ENCODE measurements at places on chromosomes 16 and 17.

DNA sequence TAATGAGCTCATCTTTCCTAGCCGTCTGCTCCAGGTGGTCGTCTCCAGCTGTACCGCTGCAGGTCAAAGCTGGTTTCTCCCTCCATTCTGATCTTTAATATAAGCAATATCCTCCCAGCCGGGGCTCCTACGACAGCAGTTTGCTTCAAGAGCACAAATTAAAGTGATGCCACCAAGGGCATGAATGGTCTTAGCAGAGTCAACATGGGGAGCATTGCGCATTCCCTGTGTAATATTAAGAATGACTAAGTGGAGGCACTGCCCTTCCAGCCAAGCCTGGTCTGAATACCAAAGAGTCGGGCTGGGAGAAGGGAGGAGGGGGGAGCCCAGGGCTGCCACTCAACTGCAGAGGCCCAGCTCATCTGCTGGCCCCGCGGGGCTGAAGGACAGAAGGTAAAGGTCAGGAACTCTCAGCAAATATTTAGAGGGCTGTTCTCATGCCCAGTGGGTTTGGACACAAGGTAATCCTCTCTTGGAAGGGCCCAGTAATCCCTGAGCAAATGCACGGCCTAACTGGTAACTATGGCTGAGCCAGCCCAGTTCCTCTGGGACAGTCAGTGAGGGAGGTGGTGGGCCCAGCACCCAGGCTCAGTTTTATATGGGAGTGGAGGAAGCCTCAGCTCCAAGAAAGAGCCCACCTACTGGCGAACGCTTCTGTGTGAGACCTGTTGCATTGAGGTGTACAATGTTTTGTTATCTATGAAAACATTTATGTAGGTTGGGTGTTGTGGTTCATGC, 121.2 kb downstream of the IRX3 start:
- no peak for DNase-seq

- DNase-seq, result no peak
These were observed 72.0 kb downstream of the MSI2 start for GRCh38 chr17:57328109-57328882.

GRCh38 chr16:24526701-24527495, 12.5 kb upstream of the RBBP6 start:
- DNase-seq, result no peak

DNA sequence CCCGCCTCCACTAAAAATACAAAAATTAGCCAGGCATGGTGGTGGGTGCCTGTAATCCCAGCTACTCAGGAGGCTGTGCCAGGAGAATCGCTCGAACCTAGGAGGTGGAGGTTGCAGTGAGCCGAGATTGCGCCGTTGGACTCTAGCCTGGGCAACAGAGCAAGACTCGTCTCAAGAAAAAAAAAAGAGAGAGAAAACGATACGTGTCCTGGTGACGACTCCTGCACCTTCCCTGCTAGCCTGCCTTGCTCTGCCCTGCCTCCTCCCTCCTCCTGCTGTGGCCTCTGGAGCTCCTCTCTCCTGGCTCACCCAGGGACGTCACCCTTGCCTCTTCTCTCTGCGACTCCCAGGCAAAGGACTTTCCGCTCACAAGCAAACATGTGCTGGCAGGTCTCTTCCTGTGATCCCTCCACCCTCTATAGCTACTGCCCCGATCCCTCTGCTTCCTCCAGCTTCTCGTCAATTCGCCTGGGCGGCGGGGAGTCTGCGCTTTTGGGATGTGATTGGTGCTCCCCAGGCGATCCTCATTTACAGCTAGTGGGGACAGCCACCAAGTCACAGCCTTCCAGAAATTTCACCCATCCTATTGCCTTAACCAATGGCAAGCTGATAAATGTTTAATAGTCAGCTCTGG, 25.5 kb upstream of the CBX4 start:
- DNase-seq, result no peak

GRCh38 chr17:65518256-65518655, 43.2 kb downstream of the AXIN2 start:
- no peak for DNase-seq

- no peak for DNase-seq
These were observed 32.0 kb downstream of the SLC6A2 start for GRCh38 chr16:55687802-55688201.

DNA sequence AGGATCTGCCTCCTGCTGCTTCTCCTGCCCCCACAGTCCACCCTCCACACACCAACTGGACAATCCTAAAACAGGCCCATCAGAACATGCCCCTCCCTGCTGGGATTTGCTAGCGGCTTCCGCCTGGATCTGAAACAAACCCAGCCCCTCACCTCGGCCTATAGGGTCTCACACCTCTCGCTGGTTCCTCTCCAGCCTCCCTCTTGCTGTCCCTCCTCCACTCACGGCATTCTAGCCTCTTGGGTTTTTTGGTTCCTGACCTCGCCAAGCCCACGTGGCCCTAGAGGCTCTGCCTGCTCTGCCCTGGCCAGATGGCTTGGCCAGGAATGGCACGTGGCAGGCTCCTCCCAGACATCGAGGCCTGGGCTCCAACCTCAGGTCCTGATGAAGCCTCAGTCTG, 15.7 kb upstream of the MTSS2 start:
- no peak for DNase-seq

GRCh38 chr17:81932333-81932983, 4.6 kb downstream of the PYCR1 start:
- no peak for DNase-seq

DNA sequence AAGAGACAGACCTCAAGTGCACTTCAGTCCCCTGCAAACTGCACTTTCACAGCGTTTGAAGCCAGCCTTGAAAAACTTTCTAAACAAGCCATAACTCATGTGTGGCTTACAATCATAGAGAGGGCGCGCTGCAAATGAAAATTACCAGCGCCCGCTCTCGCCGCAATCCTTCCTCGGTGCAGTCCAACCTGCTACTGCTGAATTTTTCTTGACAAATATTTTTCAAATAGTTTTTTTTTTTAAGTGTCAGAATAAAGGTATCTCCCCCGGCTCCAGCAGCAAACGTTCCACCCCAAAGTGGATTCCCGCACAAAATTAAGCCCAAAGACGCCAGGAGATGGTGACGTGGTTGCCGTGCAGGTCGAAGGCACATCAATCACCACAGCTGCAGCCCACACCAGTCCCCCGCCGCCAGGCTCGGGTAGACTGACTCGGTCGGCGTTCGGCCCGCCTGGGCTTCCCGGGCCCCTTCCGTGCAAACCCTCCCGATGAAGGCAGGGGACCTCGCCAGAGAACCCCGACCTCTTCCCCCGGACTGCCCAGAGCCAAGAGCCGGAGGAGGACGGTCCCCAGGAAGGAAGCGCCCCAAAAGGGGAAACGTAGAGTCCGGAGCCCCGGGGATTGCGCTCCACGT, 630 bp downstream of the GRB2 start:
- DNase-seq, result peak; percentile 67

DNA sequence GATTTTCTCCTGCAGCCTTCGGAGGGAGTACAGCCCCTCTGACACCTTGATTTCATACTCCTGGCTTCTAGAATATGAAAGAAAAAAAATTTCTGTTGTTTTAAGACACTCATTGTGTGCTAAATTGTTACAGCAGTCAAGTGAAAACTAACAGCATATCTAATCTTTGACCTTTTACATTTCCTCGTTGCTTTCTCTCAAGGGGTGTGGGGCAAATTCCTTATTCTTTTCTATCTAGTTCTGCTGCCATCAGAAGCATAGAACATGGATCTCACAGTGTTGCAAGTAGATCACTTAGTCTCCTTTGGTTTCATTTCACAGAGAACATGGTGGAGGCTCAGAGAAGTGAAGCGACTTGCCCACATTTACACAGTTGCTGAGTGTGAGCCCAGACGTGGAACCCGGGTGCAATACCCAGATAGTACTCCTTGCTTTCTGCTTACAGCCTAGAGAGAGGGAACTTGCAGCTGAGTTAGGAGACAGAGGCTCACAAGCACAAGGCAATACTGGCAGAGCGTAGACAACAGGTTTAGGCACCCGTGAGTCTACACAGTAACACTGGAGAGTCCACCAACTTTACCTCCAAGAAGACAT, 28.7 kb upstream of the MMD start:
- no peak for DNase-seq
